ENCODE measurements at places on chromosomes 6 and 20.
A peak's percentile ranks its signal among the peaks of the same experiment; 100 is the strongest.

DNA sequence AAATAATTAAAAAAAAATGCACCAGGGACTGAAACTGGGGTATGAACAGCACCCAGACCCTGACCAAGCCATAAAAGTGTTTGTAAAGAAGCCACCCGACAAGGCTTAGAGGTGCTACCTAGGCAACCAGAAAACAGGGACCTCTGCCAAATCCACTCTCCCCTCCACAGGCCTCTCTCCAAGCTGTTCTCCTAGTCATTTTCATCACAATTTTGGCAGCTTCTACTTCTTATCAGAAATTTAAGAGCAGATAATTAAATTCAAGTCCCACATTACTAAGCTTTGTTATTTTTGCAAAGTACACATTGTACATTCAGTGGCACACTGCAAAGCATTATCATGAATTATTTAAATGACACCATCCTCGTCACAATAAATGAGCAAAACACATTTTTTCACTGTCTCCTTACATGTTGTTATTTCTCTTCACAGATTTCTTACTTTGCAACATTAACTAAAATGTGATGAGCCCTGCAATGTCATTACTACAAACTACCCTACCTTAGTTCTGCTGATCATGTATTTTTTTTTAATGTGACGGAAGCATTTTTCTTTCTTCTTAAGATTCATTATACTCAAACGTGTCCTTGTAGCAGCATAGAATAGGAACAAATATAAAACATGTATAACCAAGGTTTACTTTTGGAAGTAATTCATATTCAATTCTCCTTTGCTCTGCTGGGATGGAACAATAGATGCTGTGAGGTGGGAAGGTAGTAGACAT is 38.1 kb downstream of the ECT2L start:
- DNase-seq, result no peak

GRCh38 chr6:141484711-141485110 is 648.0 kb upstream of the GJE1 start:
- no peak for DNase-seq

DNA sequence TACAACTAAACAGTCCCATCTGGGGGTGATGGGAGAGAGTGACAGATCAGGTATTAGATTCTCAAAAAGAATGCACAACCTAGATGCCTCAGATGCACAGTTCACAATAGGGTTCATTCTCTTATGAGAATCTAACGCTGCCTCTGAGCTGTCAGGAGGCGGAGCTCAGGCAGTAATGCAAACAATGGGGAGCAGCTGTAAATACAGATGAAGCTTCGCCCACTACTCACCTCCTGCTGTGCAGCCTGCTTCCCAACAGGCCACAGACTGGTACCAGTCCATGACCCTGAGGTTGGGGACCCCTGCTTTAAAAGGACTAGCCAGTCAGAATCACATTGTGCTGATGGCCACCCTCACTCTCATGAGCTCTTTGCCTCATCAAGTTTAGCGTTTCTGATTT is 247.0 kb upstream of the KCNQ5 start:
- no peak for DNase-seq

DNA sequence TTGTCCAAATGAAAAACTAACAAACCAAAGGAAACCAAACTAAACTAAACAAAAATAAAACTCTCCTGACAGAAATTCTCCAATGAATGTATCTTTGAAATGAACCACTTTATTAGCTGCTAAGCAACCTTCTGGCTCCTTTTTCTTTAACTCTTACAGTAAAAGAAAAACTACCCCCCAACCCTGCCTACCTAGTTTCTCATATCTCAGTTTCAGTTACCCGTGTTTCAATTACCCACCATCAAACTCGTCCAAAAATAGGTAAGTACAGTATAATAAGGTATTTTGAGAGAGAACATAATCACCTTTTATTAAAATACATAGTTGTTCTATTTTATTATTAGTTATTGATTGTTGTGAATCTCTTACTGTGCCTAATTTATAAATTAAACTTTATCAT is 177.4 kb upstream of the THEMIS start:
- DNase-seq, result no peak

- peak; percentile 69 for DNase-seq
Measured at GRCh38 chr6:7112741-7113313, 5.1 kb downstream of the RREB1 start.

GRCh38 chr6:20688710-20689500 is 154.6 kb downstream of the CDKAL1 start:
- peak; percentile 18 for DNase-seq

DNA sequence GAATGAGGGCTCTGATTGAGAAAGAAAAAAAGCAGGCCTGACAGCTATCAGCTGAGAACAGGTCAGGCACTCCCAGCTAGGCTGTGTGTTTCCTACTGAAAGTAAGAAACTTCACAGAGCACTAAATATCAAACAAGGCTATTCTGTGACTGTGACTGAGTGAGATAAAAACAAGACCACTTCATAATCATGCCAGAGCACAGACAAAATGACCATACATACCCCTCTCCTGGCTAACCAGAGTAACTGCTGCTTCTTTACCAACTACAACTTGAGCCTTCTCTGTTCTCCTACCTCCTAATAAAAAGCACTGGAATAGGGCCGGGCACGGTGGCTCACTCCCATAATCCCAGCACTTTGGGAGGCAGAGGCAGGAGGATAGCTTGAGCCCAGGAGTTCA is 6.8 kb upstream of the BTN1A1 start:
- peak; percentile 14 for DNase-seq

DNA sequence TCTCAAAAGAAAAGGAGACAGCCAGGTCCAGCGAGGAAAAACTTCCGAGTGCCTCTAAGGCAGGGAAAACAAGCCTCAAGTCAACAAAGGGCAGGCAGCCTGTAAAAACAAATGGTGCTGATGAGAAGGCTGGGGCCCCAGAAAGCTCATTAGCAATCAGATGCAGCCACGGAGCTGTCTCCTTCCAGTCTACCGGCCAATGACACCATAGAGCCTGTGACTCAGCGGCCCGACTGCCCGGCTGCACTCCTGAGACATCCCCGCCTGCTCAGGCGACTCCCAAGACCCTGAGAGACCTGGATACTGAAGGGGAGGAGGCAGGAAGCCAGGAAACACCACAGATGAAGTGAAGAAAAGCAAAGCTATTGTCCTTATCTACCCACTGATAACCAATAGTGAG is 120.1 kb upstream of the HDDC2 start:
- DNase-seq, result no peak

- no peak for DNase-seq
Measured at GRCh38 chr6:4870821-4871494, 94.8 kb downstream of the CDYL start.

DNA sequence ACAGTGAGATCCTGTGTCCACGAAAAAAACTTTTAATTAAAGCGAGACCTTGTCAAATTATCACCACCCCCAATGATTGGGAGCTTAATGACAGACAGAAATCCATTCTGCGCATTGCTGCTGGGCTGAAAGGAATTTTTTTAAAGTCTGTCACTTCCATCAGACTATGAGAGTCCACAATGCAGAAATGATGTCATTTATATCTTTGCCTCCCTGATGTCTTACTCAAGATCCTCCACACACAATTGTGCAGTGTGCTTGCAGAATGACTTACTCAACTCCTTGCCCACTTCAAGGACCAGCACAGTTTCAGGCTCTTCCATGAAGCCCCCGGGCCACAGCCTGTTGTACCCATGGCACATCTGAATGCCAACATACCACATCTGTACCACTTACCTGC is 41.0 kb downstream of the GPLD1 start:
- DNase-seq, result no peak

GRCh38 chr6:153210083-153210482 is 79.0 kb upstream of the RGS17 start:
- no peak for DNase-seq

DNA sequence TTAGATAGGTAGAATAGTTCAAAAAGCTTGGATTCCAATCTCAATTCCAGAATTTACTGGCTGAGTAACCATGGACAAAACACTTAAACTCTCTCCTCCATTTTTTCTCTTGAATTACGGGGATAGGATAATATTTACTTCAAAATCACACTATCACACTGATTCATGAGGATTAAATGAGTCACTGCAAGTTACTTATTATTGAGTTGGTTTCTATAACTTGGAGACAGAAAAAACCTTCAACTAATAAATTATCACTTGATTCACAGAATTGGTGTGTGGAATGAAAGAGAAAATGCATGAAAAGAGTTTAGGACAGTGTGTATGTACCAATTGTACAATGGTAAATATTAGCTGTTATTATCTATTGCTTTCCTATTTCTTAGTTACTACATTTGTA is 585.2 kb downstream of the PHF3 start:
- no peak for DNase-seq

DNA sequence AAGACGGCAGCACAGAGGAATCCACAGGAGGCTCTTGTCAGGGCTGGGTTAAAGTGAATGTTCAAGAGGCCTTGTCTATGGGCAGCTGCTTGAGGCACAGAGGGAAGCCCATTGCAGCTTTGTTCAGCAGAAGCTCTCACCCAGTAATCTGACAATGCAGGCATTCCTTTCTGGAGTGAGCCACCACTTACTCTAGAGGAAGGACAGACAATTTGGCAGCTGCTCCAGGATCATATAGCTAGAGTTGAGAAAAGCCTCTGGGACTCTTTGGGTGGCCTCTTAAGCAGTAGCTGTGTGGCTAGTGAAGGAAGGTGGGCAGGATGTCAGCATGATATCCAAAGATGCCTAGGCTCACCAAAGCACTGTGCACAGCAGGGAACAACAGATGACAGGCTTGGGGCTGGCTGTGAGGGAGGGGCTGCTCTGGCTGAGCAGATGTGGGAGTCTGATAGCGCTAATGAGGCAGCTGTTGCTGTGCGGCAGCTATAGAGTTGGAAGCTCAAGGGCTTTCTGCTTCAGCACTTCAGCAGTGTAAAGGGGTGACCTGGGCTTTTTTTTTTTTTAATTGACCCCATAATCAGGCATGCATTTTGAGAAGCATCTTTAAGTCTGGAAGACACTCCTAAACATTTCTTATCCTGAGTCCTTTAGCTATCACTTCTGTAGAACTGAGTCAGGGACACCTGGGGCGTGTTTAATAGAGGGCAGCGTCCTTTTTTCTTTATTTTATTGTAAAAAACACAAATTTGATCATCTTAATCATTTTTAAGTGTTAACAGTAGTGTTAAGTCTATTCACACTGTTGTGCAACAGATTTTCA is 27.2 kb downstream of the CMTR1 start:
- no peak for DNase-seq

GRCh38 chr6:3412779-3413500 is 43.9 kb downstream of the SLC22A23 start:
- no peak for DNase-seq

DNA sequence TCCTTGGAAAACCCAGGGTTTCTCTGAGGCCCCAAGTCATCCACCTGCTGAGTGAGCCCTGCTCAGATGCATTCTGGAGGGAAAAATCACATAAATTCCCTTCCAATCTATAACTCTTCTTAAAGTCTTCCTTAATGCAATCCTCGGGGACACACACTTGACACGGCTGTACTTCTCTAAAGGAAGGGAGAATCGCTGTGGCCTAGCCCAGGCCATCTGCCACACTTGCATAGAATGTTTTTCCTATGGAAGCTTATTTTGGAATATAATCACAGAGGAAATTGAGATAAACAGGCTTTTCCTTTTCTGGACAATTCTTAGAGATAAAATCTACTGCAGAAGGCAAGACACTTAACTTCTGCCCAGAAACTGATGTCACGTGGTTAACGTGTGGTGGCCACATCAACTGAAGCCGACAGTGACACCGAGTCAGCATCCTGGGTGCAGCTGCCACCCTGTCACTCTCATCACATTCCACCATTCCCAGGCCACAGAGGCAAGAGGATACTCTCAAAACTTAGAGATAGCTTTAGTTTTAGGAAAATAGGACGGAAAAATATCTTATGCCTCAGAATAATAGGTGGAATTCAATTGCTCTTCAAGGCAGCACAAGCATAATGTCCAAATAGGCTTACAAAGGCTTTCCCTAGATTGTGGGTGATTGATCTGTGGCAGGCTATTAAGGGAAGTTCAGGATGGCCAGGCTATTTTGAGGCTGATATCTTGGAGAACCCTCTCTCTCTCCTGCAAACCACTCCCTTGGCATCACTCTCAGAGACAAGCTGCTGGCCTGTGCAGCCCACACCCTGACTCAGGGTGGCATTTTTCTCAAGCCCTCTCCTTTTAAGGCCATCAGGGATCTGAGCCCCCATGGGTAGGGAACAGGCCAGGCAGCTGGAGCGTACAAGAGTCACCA is 29.6 kb downstream of the PSMB1 start:
- DNase-seq, result no peak

GRCh38 chr6:155418017-155418761 is 37.5 kb downstream of the NOX3 start:
- DNase-seq, result no peak

DNA sequence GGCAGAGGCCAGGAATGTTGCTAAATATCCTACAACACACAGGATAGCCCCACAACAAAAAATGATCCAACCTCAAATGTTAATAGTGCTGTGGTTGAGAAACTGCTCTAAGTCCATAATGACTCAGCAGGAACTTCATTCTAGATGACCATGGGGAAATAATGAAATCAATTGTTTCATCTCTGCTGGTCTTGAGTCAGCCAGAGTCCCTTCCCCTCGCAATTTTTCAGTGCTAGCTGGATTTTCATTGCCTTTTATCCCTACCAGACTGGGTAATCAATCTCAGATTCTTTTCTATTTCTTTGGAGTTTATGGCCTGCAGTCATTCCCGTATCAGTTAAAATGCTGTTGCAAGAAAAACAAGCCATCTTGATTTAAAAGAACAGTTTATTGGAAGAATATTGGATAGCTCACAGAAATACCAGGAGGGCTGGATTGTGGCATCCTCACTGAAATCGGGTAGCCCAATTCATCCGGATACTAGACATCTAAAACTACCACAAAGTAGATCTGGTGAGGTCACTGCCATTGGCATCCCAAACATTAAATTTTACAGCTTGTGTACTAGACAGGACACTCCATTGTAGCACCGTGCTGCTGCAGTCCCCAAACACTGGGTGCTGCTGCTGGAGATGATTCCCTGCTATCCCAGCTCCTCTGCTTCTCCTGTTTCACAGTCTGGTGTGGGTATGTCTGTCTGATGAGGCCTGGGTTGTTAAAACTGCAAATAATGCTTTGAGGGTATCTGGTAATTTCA is 30.3 kb upstream of the POPDC3 start:
- DNase-seq, result peak; percentile 2

DNA sequence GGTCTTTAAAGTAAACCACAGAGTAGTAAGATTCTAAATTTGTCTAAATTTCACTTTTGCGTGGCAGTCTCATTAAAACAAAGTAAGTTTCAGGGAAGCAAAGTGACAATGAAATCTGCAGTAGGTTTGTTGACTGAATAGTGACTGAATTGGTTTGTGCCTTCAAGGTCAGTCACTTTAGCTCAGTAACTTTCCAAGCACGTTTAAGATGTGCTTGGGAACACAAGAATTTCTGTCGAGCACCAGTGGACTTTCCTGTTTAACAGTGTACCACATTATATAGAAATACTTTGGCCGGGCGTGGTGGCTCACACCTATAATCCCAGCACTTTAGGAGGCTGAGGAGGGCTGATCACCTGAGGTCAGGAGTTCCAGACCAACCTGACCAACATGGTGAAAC is 1.7 kb upstream of the CD24 start:
- DNase-seq, result peak; percentile 21
